ENCODE measurements at places on chromosomes 3 and 15. TPM values are rescaled to one million over a fixed set of nuclear protein-coding genes. Genes with fewer than 3 reads are reported as not detected.

FSIP1 gene
- total RNA-seq: 1.4 TPM

AADAC gene
- total RNA-seq: 0.26 TPM

SKOR1 gene
- 0.21 TPM for total RNA-seq

REC114 gene
- total RNA-seq: not detected

GPR149 gene
- not detected for total RNA-seq

CAMKV gene
- total RNA-seq: 0.85 TPM

GP9 gene
- total RNA-seq: not detected

GAP43 gene
- total RNA-seq: not detected
